ENCODE measurements at places on chromosomes 5 and 9.

DNA sequence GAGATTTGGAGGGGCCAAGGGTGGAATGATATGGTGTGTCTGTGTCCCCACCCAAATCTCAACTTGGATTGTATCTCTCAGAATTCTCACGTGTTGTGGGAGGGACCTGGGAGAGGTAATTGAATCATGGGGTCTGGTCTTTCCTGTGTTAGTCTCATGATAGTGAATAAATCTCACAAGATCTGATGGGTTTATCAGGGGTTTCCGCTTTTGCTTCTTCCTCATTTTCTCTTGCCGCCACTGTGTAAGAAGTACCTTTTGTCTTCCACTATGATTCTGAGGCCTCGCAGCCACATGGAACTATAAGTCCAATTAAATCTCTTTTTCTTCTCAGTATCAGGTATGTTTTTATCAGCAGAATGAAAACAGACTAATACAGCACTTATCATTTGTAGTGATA lies 29.5 kb upstream of the SPIN1 start:
- DNase-seq, result no peak

- no peak for DNase-seq
These were observed 12.7 kb downstream of the DUSP1 start for GRCh38 chr5:172758077-172758833.

- DNase-seq, result peak; percentile 45
These were observed 194.4 kb upstream of the PTGER4 start for GRCh38 chr5:40485021-40485998.

DNA sequence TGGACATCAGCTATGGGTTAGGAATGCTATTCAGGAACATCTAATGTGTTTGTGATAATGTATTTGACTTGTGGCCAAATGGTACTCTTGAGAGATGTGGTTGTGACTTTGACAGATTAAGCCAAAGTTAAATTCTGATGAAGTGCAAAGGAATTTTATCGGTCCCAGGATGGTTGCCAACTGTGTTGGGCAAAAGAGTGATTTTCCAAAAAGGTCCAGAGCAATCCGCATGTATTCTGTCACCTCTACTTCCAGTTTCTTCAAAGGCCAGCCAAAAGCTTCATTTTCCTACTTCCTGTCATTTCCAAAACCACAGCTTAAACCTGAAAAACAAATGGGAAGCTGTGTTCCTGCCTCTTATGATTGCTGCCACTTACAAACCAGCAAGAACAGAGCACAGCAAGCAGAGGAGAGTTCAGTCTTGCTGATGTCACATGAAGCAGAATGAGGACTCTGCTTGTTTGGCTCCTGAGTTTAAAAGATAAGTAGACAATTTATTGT lies 59.8 kb downstream of the MARCHF3 start:
- DNase-seq, result no peak

- no peak for DNase-seq
These were observed 19.3 kb upstream of the PPP2CA start for GRCh38 chr5:134245101-134245604.

DNA sequence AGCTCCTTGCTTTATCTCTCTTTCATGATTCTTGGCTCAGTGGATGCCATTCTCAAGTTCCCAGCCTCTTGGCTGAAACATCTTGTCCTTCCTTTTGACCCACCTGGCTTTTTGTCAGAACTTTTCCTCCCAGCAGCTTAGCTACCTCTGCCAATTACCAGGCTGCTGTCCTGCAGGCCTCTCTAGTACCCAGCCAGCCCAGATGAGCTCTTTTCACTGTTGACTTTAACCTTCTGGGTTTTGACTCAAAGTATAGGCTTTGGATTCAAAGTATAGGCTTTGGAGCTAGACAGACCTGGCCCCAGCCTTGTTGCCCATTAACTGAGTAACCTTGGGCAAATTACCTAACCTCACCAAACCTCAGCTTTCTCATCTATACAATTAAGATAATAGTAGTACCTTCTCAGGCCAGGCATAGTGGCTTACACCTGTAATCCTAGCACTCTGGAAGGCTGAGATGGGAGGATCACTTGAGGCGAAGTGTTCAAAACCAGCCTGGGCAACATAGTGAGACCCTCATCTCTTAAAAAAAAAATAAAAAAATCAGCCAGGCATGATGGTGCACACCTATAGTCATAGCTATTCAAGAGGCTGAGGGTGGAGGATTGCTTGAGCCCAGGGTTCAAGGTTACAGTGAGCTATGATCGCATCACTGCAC lies 6.6 kb upstream of the TMEFF1 start:
- no peak for DNase-seq

GRCh38 chr5:41598011-41598410 lies 87.6 kb upstream of the PLCXD3 start:
- DNase-seq, result no peak

- DNase-seq, result no peak
These were observed 129.5 kb upstream of the MRPS30 start for GRCh38 chr5:44679214-44679613.

DNA sequence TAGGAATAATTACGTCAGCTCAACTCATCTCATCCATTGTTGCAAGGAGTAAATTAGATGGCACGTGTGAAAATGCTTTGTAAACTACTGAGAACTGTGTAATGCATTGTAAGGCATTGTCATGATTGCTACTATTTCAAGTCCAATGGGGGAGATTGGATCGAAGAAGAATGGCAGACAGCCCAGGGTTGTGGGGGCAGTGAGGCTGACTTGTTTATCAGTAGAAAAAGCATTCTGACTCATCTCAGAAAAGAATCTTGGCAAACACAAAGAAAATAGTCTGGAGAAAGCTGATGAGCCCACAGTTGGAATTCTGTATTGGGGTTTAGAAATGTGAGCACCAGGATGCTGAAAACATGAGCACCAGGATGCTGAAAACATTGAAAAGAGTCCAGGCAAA lies 28.0 kb upstream of the DAP start:
- no peak for DNase-seq

DNA sequence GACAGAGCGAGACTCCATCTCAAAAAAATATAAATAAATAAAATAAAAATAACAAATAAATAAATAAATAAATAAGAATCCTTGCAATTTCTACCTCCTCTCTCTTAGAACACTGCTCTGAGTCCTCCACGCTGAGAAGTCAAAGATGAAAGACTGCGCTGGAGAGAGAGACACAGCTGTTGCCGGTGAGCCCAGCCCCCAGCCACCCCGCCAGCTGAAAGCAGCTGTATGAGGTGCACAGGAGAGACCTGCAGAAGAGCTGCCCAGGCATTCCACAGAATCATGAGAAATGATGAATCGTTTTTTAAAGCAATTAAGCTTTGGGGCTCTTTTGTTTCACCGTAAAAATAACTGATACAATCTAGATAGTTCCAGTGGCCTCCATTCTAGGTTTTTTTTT lies 16.3 kb upstream of the STRBP start:
- no peak for DNase-seq

DNA sequence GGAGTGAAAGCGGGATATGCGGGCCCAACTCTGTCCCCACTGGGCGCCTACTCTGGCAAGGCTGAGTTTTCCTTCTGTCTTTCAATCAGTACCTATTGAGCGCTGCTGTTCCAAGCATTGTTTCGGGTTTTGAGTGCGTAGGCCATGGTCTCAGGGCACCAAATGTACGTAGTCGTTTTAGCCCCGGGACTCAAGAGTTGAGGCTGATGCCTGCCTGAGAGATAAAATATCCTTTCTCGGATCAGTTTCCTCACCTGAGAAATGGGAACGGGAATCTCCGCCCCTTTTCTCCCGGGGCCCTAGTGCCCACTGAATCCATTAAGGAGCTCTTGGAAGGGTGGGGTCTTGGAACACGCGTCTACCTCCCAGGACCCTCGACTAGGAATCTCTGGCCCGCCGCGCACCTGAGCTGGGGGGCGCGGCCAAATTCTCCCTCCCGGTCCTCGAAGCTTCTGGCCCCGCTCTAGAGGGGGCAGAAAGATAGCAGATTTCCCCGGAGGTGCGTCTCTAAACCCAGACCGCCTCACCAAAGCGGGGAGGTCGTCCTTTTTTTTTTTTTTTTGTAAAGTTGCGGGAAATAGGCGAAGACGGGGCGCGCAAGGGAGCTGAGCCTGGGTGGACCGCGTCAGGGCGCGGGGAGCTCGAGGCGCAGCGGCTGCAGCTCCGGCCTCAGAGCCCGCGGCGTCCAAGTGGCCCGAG lies 494 bp upstream of the CXXC5 start:
- peak; percentile 47 for DNase-seq

DNA sequence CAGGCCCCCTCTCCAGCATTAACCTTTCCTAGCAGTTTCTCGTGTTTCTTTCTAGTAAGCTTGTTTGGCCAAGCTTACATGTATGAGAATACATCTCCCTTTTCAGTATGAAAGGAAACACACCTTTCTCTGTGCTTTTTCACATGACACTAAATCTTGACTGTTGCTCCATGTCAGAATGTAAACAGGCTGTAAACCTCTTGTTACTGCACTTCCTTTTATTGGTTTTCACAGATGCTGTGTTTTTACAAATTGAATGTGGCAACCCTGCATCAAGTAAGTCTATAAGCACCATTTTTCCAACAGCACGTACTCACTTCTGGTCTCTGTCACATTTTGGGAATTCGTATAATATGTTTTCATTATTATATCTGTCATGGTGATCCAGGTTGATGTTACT lies 2.2 kb upstream of the CANX start:
- peak; percentile 40 for DNase-seq

GRCh38 chr5:72644296-72644695 lies 137.1 kb upstream of the ZNF366 start:
- DNase-seq, result no peak

Data from hematopoietic multipotent progenitor cell treated with erythropoietin and hydrocortisone succinate and interleukin-3 and kit ligand, for 6 days (in vitro differentiated cells).